ENCODE measurements at places on chromosomes 5 and 9.
A peak's percentile ranks its signal among the peaks of the same experiment; 100 is the strongest.

DNA sequence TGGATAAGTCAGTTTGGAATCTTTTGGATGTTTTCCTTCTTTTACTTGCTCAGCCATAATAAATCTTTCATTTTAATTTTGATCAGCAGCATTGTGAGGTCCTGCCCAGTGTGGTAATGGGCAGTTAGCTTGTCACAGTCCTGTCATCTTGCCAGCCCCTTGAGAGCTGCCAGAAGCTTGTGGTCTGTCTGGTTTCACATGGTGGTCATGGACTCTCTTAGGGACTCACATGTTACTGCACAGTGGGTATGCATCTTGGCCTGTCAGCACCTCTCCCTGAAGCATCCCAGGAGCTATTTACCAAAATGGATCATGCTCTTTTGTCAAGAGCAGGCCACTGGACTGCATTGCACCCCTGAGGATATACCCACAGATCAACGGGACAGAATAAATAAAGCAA, 60.3 kb downstream of the DAPK1 start:
- no peak for DNase-seq

DNA sequence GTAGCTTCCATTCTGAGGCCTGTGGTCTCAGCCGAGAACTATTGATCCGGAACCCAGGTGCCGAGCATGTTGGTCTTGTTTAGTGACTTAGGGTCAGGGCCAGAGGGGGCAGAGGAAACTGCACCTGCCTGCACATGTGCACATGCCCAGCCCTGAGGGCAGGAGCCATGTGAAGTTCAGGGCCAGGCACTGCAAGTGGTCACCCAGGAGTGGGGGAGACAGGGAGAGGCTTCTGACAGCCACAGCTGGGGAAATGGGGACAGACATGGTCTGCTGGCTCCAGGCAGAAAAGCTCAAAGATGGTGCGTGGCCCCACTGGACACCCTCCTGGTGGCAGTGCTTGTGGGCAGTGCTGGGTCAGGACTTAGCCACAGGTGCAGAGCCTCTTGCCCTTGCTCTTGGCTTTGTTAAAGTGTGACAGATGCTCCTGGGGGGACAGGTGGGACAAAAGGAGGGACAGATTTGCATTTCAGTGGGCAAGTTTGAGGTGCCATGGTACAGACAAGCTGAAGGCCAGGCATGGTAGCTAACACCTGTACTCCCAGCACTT, 134.4 kb downstream of the CACNA1B start:
- no peak for DNase-seq

DNA sequence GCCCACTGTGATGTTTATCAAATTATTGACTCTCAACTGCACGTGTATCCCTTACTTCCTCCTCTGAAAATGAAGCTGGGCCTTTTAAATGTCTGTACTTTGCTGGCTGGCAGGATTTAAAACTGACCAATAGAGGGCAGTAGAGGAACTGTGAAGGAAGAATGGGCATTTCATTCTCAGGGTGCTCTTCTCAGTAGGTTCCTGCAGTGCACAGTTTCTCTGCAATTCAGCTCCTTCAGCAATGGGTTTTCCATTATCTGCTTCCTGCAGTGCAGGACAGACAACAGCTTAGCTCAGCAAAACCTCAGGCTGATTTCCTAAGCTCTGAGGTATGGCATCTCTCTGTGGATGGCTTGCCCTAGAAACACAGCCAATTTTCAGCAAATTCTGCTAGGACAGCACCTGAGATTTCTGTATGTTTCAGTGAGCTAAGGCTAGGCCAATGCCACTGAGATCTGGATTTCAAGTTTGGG, 298.4 kb upstream of the PRDM9 start:
- DNase-seq = no peak

DNA sequence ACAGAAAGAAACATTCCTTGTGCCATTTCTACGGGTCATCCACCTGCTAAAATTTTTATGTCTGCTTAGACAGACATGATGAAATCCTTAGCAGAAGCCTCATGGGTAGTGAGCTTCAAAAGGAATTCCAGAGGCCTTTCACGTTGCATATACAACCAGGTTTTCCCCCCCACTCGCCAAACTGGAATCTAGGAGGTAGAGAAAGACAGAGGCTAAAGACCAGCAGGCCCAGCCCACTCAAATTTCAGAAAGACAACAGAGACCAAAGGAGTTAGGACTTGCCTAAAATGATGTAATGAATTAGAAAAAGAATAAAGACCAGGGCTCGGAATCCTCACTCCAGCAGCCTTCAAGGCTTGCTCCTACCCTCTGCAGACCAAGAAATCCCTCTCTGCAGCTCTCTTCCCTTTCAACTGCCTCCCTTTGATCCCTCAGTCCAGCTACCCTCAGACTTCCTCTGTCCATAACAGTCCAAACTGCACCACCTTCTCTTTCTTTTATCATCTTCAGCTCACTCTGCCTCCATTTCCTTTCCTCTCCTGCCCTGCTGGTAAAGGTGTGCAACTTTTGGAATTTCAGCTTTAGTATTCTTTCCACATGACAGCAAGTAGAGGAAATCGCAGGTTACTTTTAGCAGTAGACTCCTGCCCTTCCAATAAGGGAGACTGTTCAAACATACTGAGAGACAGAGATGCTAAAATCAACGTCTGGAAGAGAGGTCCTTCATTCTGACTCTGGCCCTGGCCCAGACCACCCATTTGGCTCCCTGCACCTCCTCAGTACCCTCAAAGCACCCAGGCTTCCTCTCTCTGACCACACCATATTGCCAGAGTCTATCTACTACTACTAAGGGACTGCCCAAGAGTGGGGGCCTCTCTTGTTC, 8.9 kb downstream of the B4GALT1 start:
- no peak for DNase-seq

DNA sequence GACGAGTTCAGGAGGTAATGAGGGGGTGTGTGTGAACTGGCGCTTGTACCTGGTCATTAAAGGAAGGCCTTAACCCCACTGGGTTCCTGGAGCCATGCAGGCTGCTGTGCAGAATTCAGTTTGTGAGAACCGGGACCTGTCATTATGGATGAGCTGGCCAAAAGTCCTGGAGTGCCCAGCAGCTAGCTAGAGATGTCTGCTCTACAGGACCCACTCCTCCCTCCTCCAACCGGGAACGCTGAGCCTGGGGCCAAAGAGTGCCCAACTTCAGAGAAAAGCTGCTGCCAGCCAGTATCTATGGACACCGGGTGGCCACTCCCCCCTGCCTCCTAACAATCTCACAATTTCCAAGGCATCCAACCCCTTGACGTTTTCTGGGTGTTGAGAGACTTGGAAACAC, 1.2 kb downstream of the ENTREP1 start:
- no peak for DNase-seq

- DNase-seq = no peak
Observed at GRCh38 chr9:112274600-112274999, 58.8 kb downstream of the PTBP3 start.

- DNase-seq = no peak
Observed at GRCh38 chr9:111297066-111297824, 32.8 kb downstream of the OR2K2 start.

- DNase-seq = peak; percentile 80
Observed at GRCh38 chr9:101028346-101029314, at the start of gene PLPPR1. Gene PLPPR1 (plus strand): TSS chr9:101028727.

DNA sequence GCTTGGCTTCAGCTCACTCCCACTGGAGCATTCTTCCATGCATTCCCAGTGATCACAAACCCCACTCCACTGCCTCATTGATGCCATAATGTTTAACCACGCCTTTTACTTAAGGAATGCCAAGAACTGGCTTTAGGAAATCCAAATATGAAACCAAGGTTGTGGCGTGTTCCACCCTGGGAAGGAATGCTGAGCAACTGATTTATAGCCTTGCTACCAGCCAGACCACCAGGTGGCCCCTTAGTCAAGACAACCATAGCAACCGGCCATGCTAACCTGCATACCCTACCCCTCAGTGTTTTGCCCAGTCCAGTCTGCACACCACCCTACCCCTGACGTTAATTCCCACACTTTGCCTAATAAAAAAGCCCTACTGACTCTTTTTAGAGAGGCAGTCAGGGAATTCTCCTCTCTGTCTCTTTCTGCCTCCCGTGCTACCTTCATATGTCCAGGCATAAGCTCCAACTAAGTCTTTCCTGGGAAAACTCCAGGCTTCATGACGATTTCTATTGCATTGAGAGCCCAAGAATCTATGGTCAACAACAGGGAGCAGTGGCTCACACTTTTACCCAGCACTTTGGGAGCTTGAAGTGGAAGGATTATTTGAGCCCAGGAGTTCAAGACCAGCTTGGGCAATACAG, 27.0 kb upstream of the PRRC2B start:
- DNase-seq = no peak

- no peak for DNase-seq
Observed at GRCh38 chr5:33231935-33232334, 208.8 kb upstream of the TARS1 start.

- no peak for DNase-seq
Observed at GRCh38 chr5:115246361-115246991, 16.2 kb downstream of the PGGT1B start.

- DNase-seq = no peak
Observed at GRCh38 chr5:157710882-157711281, 20.3 kb upstream of the THG1L start.

DNA sequence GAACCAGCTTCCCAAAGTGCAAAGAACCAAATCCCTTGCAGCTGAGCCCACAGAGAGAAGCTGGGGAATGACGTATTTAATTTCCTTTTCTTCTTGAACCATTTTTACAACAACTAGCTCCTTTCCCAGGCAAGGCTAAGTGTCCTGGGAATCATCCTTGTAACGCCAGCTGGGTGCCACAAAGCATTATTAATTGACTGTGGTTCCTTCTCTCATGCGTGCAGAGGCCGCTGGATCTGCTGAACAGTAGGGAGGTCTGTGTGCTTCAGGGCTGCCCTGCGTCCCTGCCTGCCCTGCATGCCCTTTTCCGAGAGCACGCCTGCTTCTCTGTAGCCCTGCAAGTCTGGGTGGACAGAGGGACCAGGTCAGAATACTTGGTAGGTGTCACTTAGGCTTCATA, 124.1 kb upstream of the OTULINL start:
- DNase-seq = no peak

GRCh38 chr9:89388084-89388867, 70.0 kb downstream of the SECISBP2 start:
- DNase-seq = no peak

- DNase-seq = peak; percentile 35
Observed at GRCh38 chr9:69181908-69182353, 7.9 kb downstream of the TJP2 start.

- no peak for DNase-seq
Observed at GRCh38 chr5:761854-762710, 22.4 kb downstream of the ZDHHC11B start.

DNA sequence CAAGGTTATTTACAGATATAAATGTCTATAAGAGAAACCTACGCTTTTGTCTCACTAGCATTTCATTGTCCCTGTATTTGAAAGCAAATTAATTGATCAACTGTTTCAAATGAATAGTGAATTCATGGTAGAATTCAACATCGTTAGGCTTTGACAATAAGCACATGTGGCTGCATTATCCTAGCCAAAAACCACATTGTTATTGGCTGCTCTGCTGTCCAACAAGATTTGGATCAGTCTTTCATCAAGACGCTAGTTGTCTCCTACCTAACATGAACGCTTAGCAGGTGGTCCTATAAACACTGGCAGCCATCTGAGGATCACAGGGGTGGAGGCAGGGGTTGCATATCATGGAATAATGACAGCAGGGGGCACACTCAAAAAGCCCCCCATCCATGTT, 455.0 kb downstream of the CTNND2 start:
- DNase-seq = no peak

DNA sequence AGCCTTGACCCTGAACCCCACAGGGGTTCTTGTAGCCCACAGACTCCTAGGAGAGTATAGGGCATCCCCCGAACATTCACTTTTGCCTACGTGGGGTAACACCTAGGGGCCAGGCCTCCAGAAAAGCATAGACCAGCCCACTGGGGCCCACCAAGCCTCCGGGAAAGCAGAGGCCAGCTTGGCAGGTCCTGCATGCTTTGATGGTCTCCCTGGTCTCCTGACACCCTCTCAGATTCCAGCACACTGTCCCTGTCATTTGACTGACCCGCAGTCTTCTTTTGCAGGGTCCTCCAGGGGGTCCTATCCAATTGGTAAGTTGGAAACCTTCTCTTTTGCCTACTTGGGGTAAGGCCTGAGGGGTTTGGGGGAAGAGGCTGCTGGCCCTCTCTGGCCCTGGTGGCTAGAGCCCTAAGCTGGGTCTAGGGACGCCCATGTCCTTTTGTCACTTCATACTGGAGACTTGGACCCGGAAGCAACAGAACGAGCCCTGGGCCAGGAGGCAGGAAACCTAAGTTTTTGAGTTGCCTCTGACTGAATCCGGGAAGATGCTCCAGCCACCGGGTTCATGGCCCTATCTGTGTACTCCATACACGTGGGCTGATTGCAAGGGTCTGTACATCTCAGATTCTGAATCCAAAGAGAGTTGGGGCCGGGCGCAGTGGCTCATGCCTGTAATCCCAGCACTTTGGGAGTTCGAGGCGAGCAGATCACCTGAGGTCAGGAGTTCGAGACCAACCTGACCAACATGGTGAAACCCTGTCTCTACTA, 20.9 kb upstream of the ORM1 start:
- no peak for DNase-seq

DNA sequence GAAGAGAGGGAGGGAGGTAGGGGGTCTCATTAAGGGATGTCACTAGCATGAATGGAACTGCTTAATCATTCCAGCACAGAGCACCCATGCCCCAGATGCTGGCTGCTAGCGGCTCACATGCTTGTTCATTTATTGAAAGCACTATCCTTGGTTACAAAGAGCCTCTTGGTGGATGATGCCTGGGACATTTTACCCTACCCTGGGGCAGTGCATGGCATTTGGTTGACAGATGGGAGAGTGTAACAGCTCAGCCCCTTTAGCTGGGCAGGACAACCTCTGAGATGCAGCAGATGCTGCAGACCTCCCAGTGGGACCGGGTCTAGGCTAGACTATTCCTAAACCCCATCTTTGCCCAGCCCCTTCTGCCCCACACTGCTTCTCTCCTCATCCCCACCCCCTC, 46.9 kb upstream of the TCERG1 start:
- DNase-seq = no peak

DNA sequence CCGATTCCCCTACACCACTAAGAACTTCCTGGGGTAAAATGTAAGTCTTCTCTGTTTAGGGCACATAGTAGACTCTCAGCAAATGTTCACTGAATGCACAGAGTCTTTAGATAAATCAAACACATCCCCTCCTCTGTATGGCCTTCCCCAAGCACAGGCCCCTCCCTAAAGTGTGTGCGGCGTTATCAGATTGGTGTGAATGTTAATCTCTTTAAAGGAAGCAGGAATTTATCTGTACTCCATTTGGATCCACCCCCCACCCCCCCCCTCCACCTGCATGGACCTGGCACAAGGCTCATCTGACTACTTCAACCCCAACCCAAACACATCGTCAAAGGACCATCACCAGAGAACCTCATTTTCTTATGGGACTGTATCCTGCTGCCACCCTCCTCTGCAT, 6.3 kb downstream of the PCDH1 start:
- no peak for DNase-seq

- DNase-seq = no peak
Observed at GRCh38 chr5:150611026-150611425, 29.4 kb upstream of the SYNPO start.

GRCh38 chr5:175870820-175871447, 444 bp upstream of the CPLX2 start:
- no peak for DNase-seq

- DNase-seq = no peak
Observed at GRCh38 chr9:19286634-19287188, 56.2 kb downstream of the DENND4C start.

Data from nucleus accumbens (tissue), 56 donors.